ENCODE measurements at places on chromosomes 4 and X. TPM values are rescaled to one million over a fixed set of nuclear protein-coding genes. Genes with fewer than 3 reads are reported as not detected.

- H3K27me3 ChIP-seq: no peaks in the 10 kb centered on the region
- no peaks in the 10 kb centered on the region for H3K36me3 ChIP-seq
- H3K4me3 ChIP-seq: no peak overlapping the region
- no peak overlapping the region for H3K27ac ChIP-seq
- no peak for DNase-seq
- H3K4me1 ChIP-seq: no peaks in the 10 kb centered on the region
These were observed 296.1 kb downstream of the ARAP2 start for GRCh38 chr4:35948171-35948570.

The GAB3 gene
- total RNA-seq: 2.9 TPM

GRCh38 chr4:153137159-153137558 is 67.1 kb upstream of the TRIM2 start:
- DNase-seq: peak; percentile 70
- H3K4me1 ChIP-seq: no peaks in the 10 kb centered on the region

- H3K27me3 ChIP-seq: no peaks in the 10 kb centered on the region
- no peak overlapping the region for H3K27ac ChIP-seq
- H3K4me3 ChIP-seq: no peak overlapping the region
- no peaks in the 10 kb centered on the region for H3K4me1 ChIP-seq
- no peak for DNase-seq
These were observed 67.5 kb downstream of the FBXW7 start for GRCh38 chr4:152468408-152468807.

The SRPK3 gene
- total RNA-seq: 4.5 TPM

DNA sequence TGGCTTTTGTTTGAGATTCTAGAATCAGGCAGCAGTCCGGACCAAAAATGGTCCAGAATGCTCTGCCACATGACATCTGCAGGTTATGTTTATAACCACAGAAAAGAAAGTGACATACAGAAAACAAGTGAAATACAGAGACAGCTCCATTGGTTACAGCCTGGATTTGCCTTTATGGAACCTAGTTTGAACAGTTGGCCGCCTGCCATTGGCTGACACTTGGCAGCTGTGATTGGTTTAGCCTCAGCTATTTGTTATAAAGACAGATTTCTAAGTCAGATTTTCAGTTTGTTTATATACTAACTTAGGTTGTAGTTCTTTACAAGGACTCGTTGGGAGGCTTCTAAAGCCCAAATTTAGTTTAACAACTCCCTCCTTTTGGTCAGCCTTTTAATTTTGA is 40.8 kb upstream of the IL9R start:
- DNase-seq: no peak
- no peaks in the 10 kb centered on the region for H3K4me1 ChIP-seq

DNA sequence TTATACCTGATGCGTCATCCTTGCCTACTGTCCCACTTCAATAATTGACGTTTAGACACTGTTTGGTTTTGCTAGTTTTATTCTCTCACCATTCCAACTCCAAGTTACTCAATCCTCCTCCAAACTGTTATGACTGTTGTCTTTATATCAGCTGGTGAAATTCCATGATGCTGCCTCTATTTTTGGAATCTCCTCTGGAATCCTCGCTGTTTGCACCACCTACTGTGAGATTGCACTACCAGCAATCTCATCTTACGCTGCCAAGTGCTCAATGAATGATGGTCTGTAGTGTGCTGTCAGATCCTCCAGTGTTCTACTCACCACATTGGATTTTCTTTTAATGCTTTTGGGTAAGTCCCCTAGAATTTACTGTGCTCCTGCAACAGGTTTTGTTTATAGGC is 13.2 kb upstream of the PCDH18 start:
- no peak overlapping the region for H3K4me3 ChIP-seq
- DNase-seq: peak; percentile 61
- no peaks in the 10 kb centered on the region for H3K27me3 ChIP-seq
- peaks cover 2% of the 10 kb centered on the region for H3K4me1 ChIP-seq
- H3K36me3 ChIP-seq: no peaks in the 10 kb centered on the region

The GLRA3 gene
- total RNA-seq: not detected

The DGKK gene
- total RNA-seq: not detected

- no peak overlapping the region for H3K4me3 ChIP-seq
- H3K27ac ChIP-seq: no peak overlapping the region
- no peaks in the 10 kb centered on the region for H3K4me1 ChIP-seq
- no peak for DNase-seq
These were observed 1907.6 kb upstream of the TENM3 start for GRCh38 chr4:180335566-180335965.

The ACE2 gene
- total RNA-seq: 0.11 TPM

- H3K4me1 ChIP-seq: no peaks in the 10 kb centered on the region
- H3K27ac ChIP-seq: no peak overlapping the region
These were observed 21.6 kb upstream of the ATP8A1 start for GRCh38 chr4:42678512-42678911.

DNA sequence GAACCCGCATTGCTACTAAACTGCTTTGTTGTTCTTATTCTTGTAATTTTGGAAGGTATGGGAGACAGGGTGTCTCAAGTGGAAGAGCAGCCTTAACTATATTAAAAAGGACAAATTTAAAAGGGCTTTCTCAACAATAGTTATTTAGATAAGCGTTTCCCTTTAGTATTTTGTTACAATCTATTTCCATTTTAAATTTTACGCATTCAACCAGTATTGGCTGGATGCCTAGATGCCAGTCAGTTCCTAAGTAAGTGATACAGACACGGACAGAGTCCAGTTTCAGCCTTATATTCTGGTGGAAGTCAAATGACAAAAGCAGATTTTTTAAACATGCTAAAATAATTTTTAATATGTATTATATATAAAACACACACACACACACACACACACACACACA is 28.3 kb downstream of the FAT1 start:
- H3K36me3 ChIP-seq: no peaks in the 10 kb centered on the region
- DNase-seq: no peak
- H3K27ac ChIP-seq: peak overlapping the region; percentile 24
- H3K4me3 ChIP-seq: no peak overlapping the region
- H3K27me3 ChIP-seq: no peaks in the 10 kb centered on the region

DNA sequence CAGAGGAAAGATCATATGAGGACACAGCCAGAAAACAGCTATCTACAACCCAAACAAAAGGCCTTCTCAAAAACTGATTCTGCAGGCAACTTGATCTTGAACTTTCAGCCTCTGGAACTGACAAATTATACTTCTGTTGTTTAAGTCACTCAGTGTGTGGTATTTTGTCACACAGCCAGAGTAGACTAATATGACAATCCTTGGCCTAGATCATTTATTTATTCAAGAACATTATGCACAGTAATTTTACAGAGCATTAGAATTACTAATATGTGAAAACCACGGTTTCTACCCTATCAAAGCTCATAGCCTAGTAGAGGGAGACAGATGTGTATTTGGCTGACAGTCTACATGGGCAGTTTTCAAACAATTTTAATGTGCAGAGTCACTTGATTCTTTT is 167.8 kb upstream of the PCDH18 start:
- H3K36me3 ChIP-seq: no peaks in the 10 kb centered on the region
- H3K27me3 ChIP-seq: no peaks in the 10 kb centered on the region
- H3K27ac ChIP-seq: peak overlapping the region; percentile 41

The ARAP2 gene
- total RNA-seq: 12.2 TPM

DNA sequence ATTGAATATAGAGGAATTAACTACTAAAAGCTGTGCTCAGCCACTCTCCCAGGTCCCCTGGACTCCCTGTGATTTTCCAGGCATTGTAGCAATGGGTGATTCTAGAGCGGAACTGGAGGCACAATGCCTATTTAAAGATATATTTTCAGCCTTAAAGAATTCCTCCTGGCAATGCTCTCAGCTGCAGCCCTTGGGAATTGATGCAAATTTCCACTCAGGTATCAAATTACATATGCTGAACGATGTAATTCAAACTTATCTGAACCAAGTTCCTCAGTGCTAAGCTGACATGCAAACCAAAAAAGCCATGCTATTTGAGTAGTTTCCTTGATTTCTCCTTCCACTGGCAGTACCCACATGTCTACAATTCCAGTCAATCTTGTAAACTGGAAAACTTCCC is 86.3 kb upstream of the GABRA3 start:
- DNase-seq: no peak
- H3K27me3 ChIP-seq: no peaks in the 10 kb centered on the region
- no peaks in the 10 kb centered on the region for H3K36me3 ChIP-seq
- no peak overlapping the region for H3K4me3 ChIP-seq
- no peaks in the 10 kb centered on the region for H3K4me1 ChIP-seq
- H3K27ac ChIP-seq: no peak overlapping the region

DNA sequence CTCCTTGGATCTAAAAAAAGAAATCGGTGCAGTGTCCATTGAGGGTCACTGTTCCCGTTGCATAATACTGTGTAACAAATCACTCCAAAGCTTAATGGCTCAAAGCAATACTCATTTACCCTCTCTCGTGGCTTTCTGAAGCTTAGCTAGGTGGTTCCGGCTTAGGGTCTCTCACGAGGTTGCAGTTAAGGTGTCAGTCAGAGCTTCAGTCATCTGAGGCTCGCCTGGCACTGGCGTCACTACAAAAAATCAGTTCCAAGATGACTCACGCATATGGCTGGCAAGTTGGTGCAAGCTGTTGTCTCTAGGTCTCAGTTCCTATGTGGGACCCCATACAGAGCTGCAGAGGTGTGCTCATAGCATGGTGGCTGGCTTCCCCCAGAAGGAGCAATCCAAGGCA is 91.0 kb downstream of the BEND2 start:
- no peak overlapping the region for H3K4me3 ChIP-seq
- no peaks in the 10 kb centered on the region for H3K36me3 ChIP-seq
- H3K4me1 ChIP-seq: no peaks in the 10 kb centered on the region
- no peak for DNase-seq
- no peaks in the 10 kb centered on the region for H3K27me3 ChIP-seq

The TLR10 gene
- total RNA-seq: not detected

- DNase-seq: no peak
- no peak overlapping the region for H3K27ac ChIP-seq
- H3K4me1 ChIP-seq: no peaks in the 10 kb centered on the region
These were observed 4.8 kb downstream of the ANXA10 start for GRCh38 chr4:168097161-168097560.

- no peak overlapping the region for H3K4me3 ChIP-seq
- no peak for DNase-seq
- no peaks in the 10 kb centered on the region for H3K27me3 ChIP-seq
- H3K4me1 ChIP-seq: peaks cover 2% of the 10 kb centered on the region
These were observed 238.0 kb downstream of the NR3C2 start for GRCh38 chr4:148204171-148204570.

GRCh38 chr4:186104114-186104889 is at the start of gene FAM149A:
TSS of gene FAM149A (plus strand) at chr4:186104704.
- H3K4me1 ChIP-seq: peaks cover 3% of the 10 kb centered on the region
- no peak for DNase-seq
- H3K27ac ChIP-seq: no peak within 1 kb of the TSS
- H3K36me3 ChIP-seq: no peaks in the 10 kb centered on the region

- no peak for DNase-seq
- H3K36me3 ChIP-seq: no peaks in the 10 kb centered on the region
- H3K27ac ChIP-seq: no peak overlapping the region
- no peak overlapping the region for H3K4me3 ChIP-seq
These were observed 103.6 kb downstream of the RTL3 start for GRCh38 chrX:78555401-78555980.
